ENCODE measurements at places on chromosomes 4 and X. TPM values are rescaled to one million over a fixed set of nuclear protein-coding genes. Genes with fewer than 3 reads are reported as not detected.

CCKAR gene
- not detected for total RNA-seq

TLR6 gene
- total RNA-seq: 2.9 TPM

RHOXF2B gene
- total RNA-seq: not detected

MAP7D3 gene
- 15.5 TPM for total RNA-seq

TMPRSS11D gene
- total RNA-seq: not detected

PRDX4 gene
- total RNA-seq: 226 TPM

KIF4A gene
- total RNA-seq: 38.9 TPM

TXK gene
- 0.92 TPM for total RNA-seq

HPGDS gene
- not detected for total RNA-seq

APBB2 gene
- total RNA-seq: 112 TPM

CXorf51B gene
- total RNA-seq: not detected

CENPVL2 gene
- total RNA-seq: not detected

SPOCK3 gene
- not detected for total RNA-seq

NAP1L3 gene
- 0.86 TPM for total RNA-seq

PWWP3B gene
- 16.7 TPM for total RNA-seq

TCEAL8 gene
- total RNA-seq: 146 TPM

ZGRF1 gene
- 17.4 TPM for total RNA-seq

GRIA3 gene
- not detected for total RNA-seq

LUZP4 gene
- not detected for total RNA-seq

NPNT gene
- total RNA-seq: not detected

MAGED2 gene
- total RNA-seq: 171 TPM

F9 gene
- total RNA-seq: not detected

LAGE3 gene
- 66.8 TPM for total RNA-seq

EGFL6 gene
- total RNA-seq: not detected

SPANXB1 gene
- total RNA-seq: not detected

TMSB15C gene
- 4.7 TPM for total RNA-seq

AP1S2 gene
- total RNA-seq: 95.6 TPM

MTTP gene
- 0.06 TPM for total RNA-seq

TLR3 gene
- total RNA-seq: 5.4 TPM

SMAD1 gene
- 55.5 TPM for total RNA-seq

All from LHCN-M2 (cell line).